ENCODE measurements at places on chromosomes 1 and 21. TPM values are rescaled to one million over a fixed set of nuclear protein-coding genes. Genes with fewer than 3 reads are reported as not detected.

GRCh38 chr1:155940993-155941844, at the start of gene RXFP4:
TSS of gene RXFP4 (plus strand) at chr1:155941638. CDS start at chr1:155941710, 72 bp downstream.
- no peak for DNase-seq

DNA sequence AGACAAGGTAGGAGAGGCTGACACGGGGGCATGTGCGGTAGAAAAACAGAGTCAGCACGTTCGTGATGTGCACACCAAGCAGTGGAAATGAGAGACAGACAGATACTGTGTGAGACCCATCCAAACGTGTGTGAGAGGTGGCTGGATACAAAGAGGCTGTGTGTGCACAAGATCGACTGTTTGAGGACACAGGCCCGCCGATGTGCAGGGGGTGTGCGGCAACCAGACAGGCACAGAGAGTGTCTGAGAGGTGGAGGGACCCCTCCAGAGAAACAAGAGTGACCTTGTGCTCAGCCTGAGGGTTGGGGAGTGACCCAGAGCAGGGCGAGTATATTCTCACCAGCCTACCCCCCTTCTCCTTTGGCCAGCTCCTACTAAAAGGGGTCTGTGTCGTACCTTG, 97.8 kb upstream of the IPO9 start:
- no peak for DNase-seq

DNA sequence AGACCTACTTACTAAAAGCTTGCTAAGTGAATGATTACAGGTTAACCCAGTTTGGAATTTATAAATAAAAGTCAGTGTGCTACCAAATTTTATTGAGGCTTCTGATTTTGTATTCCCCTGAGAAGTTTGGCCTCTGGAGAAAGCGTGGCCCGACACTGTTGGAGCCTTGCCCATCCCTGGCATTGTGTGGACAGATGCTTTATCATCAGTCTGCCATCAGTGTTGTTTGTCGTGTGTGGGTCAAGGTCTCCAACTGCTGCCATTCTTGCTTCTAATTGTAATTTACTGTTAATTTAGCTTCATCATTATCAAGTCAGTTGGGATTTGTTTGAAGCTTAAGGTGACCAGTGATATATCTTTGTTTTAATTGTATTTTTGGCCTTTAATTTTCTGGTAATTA, 62.0 kb upstream of the LPGAT1 start:
- DNase-seq, result no peak

DNA sequence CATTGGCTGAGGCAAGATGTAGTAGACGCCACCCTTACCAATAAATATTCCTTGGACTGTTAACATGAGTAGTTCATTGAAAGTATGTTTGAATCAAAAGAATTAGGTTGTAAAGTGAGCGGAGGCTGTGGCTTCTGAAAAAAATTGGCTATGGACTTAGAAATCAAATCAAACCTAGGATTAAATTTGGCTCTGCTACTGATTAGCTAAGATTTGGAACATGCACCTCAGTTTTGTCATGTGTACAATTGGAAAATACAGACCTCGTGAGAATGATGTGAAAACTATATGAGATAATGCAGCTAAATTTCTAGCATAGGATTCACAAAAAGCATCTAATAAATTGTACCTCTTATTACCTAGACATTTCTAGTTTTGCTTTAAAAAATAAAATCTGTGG, 85.3 kb upstream of the USP25 start:
- no peak for DNase-seq

- no peak for DNase-seq
These were observed 227.7 kb upstream of the IRF2BP2 start for GRCh38 chr1:234837713-234838112.

DNA sequence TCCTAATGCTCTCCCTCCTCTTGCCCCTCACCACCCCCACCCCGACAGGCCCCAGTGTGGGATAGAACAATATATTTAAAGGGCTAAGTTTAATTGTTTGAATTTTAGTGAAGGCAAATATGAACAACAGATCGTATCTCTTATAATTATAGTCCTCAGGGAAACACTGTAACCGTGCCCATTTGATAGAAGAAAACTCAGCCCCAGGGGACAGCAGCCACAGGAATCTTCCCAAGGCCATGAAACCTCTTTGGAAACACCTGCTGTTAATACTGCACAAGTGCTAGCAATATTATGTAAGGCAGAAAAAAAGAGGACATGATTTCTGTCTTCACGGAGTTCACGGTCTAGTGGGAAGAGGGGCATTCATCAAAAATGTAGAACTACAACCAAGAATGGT, 142.2 kb downstream of the URB2 start:
- no peak for DNase-seq

- no peak for DNase-seq
These were observed 5.9 kb downstream of the ZNF644 start for GRCh38 chr1:91015794-91016550.

- DNase-seq, result no peak
These were observed 14.2 kb downstream of the PTPN14 start for GRCh38 chr1:214537219-214537618.

DNA sequence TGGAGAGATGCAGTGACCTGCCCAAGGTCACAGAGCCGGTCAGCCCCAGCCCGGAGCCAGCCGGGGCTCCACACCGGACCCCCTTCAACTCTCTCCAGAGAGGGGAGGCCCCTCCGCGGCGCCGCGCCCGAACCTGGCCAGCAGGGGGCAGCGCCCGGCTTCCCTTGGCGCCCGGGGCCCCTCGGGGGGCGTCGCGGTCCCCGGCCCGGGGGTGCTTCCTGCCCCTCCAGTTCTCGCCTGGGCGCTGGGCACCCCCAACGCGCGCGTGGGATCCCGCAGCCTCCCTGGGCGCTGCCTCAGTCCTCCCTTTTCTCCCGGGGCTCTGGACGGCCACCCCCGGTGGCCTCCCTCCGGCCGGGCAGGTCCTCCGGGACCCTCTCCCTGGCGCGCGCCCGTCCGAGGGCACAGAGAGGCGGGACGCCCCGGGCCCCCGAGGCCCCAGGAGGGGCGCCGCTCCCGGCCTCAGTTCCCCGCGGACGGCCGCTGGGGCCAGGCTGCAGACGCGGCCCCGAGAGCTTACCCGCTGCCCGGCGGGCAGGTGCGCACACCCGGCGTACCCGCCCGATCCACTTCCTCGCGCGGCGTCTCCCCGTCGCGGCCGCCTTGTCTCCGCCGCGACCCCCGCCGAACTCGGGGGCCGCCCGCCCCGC, 406 bp downstream of the HTR1D start:
- DNase-seq, result no peak

GRCh38 chr1:160048335-160048734, 16.5 kb upstream of the PIGM start:
- no peak for DNase-seq

- DNase-seq, result no peak
These were observed 103.8 kb upstream of the ARHGEF16 start for GRCh38 chr1:3350506-3351261.

- no peak for DNase-seq
These were observed 103.5 kb downstream of the SIK1 start for GRCh38 chr21:43323244-43324005.

DNA sequence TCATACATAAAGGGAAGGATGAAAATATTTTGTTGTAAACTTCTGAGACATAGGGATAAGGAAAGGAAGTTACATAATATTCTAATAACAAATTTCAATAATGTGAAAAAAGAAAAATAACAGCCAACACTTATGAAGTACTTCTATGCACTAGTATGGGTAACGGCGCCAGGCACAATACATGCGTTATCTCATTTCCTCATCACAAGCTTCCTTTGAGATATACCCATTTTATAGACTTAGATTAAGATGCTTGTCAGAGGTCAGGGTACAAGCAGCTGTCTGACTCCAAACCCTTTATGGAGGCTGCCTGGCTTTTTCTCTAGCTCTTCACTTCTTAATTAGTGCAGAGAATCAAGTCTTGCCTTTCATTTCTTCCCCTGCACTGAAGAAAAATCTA, 41.3 kb downstream of the TCP10L start:
- no peak for DNase-seq

GRCh38 chr1:36380143-36380619, 5.5 kb downstream of the STK40 start:
- no peak for DNase-seq

SPEN gene
- polyA plus RNA-seq, result 53.9 TPM

NPHS2 gene
- polyA plus RNA-seq, result 410 TPM

Measured in left renal pelvis (tissue), 4 donors.